GM20000 (cell line): ENCODE measurements at places on chromosomes 7 and 10.

DNA sequence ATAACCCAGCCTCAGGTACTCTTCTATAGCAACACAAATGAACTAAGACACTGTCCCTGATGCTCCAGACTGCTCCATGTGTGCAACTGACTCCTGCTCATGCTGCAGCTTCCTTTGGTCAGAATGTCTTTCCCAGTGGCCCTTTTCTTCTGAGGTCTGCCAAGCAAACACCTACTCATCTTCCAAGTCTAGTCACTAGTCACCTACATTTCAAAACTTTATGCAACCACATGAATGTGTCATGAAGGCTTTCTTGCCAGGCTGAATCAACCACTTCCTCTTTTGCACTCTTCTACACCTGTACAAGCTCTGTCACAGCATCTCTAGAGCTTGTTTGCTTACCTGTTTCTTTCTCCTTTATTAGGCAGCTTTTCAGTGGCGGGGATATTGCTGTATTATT lies 75.8 kb downstream of the LSMEM1 start:
- DNase-seq = peak; percentile 26

- no peak for DNase-seq
These were observed 42.0 kb downstream of the GOLGA7B start for GRCh38 chr10:97891497-97892167.

- no peak for DNase-seq
These were observed 12.6 kb downstream of the BAZ1B start for GRCh38 chr7:73509463-73509862.

- DNase-seq = no peak
These were observed 101.6 kb downstream of the CUL2 start for GRCh38 chr10:34988397-34989067.
